NCI-H510A (cell line): ENCODE measurements at places on chromosomes 2 and 18.

DNA sequence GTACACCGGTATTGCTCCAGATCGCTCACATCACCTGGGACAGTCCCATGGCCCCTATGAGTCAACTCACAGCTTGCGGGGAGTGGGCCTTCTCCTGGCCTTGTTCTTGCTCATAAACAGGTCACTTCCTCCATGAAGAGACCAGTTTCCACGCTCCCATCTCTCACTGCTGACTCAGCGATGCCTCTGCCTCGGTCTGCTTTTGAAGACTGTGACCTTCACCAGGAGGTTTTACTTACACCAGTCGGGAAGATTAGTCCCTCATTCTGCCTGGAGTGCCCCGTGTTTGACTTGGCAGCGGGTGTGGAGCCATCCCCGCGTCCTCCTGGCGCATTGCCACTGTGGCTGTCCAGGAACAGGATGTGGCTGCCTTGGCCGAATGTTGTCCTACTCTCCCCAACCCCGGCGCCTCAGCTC lies 159.8 kb downstream of the RHBDD1 start:
- DNase-seq = no peak

DNA sequence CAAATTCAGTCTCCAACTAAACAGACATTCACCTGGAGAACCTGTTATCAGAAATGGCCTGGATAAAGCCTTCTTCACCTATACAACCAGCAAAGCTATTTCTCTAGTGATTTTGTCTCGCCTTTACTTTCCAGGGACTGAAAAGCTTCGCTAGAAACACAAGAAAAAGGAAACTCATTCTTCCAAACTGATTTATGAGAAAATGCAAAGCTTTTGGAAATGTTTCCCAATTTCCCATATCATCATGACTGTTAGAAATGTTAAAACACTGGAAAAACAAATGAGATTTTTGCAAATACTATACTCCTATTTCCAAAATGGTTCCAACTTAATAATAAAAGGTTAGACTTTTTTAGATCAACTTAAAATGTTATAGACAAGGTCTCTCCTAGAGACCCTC lies 218.7 kb downstream of the PAX3 start:
- DNase-seq = no peak

- no peak for DNase-seq
Measured at GRCh38 chr2:215022418-215022817, 116.0 kb downstream of the ABCA12 start.

DNA sequence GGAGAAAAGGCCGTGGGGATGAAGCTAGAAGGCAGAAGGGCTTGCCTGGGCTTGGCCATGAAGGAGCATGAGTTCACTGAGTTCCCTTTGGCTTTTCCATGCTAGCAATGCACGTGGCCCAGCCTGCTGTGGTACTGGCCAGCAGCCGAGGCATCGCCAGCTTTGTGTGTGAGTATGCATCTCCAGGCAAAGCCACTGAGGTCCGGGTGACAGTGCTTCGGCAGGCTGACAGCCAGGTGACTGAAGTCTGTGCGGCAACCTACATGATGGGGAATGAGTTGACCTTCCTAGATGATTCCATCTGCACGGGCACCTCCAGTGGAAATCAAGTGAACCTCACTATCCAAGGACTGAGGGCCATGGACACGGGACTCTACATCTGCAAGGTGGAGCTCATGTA lies 2.9 kb downstream of the CTLA4 start:
- DNase-seq = no peak

DNA sequence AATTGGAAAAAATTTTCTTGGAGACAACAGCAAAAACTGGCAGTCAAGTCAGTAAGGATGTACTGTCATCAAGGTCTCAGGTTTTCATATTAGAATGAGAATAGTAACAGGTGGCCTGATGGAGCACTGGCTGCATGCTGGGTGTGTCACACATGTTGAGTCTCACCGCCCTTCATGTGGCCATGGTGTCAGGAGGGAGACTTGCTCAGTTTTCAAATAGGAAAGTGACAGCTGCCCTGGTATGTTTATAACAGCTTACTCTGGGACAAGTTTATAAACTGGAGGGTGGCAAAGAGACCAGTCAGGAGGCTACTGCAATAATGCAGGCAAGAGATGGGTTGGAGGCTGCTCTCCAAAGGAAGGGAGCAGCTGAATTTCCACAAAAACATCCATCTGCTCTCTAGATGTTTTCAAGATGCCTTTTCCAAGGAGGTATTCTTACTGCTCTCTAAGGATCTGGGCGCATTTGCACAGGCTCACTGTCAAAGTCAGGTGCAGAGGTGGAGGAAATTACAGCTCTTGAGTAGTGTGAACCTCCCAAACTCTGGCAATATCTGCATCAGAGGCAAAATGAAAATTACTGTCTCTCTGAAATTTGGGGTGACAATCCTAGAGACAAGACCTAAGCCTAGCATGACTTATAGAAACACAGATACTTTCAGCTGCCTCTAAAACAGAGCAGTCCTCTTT lies 321.9 kb upstream of the RAB12 start:
- DNase-seq = no peak

GRCh38 chr18:9115984-9116383 lies 13.5 kb downstream of the NDUFV2 start:
- DNase-seq = no peak

- no peak for DNase-seq
Measured at GRCh38 chr2:106965611-106966010, 79.6 kb upstream of the ST6GAL2 start.

DNA sequence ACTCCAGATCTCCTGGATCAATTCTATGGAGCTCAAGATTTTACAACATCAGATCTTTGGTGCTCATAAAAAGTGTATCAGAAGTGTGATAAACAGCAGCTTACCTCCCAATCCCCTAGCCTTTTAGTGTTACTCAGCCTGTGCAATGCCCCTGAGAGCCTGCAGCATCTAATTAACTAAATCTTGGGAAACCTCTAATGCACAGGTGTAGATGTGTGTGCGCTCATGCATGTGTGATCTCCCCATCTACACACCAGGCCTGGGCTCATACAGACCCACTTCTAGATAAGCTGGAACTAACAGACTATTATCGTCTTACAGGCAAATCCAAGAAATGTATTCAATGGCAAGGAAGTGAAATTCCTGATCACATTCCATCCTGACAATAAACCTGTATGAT lies 7.5 kb downstream of the SUCLG1 start:
- no peak for DNase-seq

- DNase-seq = no peak
Measured at GRCh38 chr2:141027221-141027620, 1103.6 kb downstream of the LRP1B start.

DNA sequence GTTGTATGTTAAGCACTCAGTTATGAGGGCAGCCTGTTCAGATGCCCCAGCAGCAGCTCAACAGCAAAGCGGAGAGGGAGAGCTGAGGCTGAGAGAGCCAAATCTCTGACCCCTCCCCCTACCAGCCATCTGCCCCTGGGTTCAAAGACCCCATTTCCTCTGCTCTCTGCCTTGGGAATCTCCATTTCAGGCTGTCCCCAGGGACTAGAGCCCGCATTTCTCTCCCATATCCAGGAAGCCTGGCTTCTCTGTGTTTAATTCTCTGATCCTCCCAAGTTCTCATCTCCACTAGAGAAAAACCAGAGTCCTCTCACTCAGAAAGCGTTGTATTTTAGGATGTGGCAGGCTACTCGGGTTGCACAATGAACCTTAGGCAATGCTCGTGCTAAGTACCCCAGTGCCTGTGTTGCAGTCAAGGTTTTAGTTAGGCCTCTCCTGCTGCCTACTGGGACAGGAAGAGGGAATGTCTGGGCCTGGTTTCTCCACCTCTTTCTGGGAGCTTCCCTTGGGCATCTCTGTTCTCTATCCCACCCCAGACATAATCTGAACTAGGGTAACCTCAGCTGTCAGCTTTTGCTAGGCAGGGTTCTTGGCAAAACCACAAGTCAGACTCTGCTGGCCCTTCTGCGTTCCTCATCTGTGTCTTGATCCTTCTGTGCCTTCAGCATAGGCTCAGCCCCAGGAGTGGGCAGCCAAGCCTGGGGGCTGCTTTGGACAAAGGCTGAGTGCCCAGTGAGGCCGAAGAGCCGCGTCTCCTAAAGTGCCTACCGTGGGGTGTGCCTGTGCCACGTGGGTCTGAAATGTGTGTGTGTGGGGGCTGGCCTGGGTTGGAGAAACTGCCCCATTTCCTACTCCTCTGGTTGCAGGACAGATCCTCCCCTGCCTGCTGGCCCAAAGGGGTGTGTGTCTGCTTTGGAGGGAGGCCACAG lies 96.8 kb downstream of the STPG4 start:
- DNase-seq = no peak
